NCI-H2081 treated with DMSO at 0.1 percent for 48 hours (cell line): ENCODE measurements at places on chromosomes 16 and 17.

DNA sequence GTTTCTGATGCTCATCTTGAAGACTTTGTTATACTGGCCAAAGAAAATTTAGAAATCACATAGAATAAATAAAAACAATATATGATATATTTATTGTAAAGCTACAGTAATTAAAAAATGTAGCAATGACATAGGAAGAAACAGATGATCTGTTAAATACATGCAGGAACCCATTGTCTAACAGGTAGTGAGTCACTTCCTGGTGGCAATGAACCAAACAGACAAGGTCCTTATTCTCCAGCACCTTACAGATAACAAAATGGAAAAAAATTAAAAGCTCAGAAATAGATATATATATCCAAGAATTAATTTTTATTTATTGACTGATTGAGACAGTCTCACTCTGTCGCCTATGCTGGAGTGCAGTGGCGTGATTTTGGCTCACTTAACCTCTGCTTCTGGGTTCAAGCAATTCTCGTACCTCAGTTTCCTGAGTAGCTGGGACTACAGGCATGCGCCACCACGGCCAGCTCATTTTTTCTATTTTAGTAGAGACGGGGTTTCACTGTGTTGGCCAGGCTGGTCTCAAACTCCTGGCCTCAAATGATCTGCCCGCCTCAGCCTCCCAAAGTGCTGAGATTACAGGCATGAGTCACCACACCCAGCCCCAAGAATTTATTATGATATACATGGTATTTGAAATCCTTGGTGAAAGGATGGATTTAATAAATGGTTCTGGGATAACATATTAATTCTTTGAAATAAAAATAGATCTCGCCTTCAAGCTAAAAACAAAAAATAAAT, 7.5 kb downstream of the NETO2 start:
- no peak for DNase-seq

- no peak for DNase-seq
Observed at GRCh38 chr17:27601975-27602302, 29.0 kb upstream of the LGALS9 start.

- peak; percentile 56 for DNase-seq
Observed at GRCh38 chr17:76816590-76817135, 51.5 kb upstream of the MGAT5B start.

DNA sequence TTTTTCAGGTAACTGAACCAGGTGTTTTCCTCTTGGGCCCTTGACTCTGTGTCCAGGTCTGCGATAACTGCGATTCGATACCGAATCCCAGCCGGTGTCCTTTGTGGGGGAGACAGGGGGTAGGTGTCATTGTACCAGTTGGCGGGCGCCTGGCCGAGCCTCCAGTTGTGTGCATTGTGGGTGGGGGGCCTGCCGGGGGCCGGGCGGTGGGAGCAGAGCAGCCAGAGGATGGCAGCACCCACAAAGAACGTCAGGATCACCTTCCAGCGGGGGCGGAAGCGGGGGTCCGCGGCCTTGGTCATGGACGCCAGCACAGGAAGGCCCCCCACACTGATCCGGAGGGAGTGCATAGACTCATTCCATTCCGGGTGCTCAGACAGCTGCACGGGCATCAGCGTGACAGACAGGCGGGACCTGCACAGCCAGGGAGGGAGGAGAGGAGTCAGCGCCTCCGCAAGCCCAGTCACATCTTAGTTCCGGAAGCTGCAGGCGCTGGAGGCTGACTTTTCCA, 12.3 kb downstream of the CANT1 start:
- DNase-seq = no peak

DNA sequence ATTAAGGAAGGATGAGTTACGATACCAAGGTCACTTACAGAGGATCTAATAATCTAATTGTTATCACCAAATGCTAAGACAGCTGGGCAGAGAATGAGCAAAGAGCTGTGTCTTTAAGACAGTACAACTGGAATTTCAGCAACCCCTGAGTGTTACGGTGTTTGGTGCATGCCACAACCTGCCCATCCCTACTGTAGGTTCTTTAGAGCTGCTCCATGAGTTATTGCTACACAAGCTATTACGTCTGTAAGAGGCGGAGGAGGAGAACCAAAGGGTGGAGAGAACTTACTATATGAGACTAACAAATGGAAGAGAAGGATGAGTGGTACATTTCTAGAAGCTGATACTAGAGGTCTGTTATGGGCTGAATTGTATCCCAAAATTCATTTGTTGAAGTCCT, 14.2 kb upstream of the C17orf78 start:
- no peak for DNase-seq
